ENCODE measurements at places on chromosomes 12 and 14. TPM values are rescaled to one million over a fixed set of nuclear protein-coding genes. Genes with fewer than 3 reads are reported as not detected.

ANKRD33 gene
- not detected for total RNA-seq

GARIN6 gene
- not detected for total RNA-seq

ABHD12B gene
- not detected for total RNA-seq

CD4 gene
- 13.4 TPM for total RNA-seq

RASSF8 gene
- total RNA-seq: 26.2 TPM

TEAD4 gene
- 13.4 TPM for total RNA-seq

ATXN7L3B gene
- 22.5 TPM for total RNA-seq

NELL2 gene
- total RNA-seq: not detected

CLEC2B gene
- 6.8 TPM for total RNA-seq

RPGRIP1 gene
- total RNA-seq: 0.60 TPM

RNASE3 gene
- total RNA-seq: not detected

OVCH1 gene
- total RNA-seq: 0.24 TPM

KRT82 gene
- total RNA-seq: not detected

KRT77 gene
- total RNA-seq: not detected

All from Right ventricle myocardium inferior (tissue), 1 donor.